Stimulated activated CD4-positive, alpha-beta T cell treated with anti-CD3 and anti-CD28 coated beads, Interleukin-2, amount 100 ng/mL, for 4 hours (primary cell): ENCODE measurements at places on chromosomes 7 and 10.
A peak's percentile ranks its signal among the peaks of the same experiment; 100 is the strongest.

DNA sequence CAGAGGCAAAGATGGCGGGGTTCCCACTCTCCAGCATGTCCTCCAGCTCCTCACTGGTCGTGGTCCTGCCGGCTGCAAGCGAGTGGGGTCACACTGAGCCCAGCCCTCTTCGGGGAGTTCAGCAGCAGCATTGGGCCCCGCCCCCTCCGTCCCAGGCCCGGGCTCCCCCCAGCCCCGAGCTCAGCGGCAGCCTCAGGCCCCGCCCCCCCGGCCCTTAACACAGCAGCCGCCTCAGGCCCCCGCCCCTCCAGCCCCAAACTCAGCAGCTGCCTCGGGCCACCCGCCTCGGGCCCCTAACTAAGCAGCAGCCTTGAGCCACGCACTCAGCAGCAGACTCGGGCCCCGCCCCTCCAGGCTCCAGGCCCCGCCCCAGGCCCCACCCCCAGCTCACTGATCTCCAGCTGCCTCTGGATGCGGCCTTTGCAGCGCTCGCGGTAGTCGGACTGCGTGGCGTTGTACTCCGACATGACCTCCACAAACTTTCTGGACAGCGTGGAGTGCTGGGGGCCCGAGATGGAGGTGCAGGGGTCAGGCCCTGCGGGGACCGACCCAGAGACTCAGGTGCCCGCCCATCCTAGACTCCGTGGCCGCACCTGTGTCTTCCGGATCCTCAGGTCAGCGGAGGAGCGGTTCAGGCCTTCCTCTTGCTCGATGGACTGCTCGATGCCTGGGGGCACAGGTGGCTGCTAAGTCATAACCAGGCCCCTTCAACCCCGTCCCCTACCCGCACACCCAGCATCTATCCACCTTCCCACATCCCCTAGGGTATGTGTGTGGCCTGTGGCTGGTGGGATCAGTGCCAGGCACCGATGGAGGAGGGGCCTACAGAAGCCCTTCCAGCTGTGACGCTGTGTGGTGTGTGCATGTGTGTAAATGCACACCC, 15.5 kb downstream of the STX1A start:
- DNase-seq: peak; percentile 22

- DNase-seq: no peak
These were observed 56.3 kb downstream of the WDFY4 start for GRCh38 chr10:48740988-48741387.

DNA sequence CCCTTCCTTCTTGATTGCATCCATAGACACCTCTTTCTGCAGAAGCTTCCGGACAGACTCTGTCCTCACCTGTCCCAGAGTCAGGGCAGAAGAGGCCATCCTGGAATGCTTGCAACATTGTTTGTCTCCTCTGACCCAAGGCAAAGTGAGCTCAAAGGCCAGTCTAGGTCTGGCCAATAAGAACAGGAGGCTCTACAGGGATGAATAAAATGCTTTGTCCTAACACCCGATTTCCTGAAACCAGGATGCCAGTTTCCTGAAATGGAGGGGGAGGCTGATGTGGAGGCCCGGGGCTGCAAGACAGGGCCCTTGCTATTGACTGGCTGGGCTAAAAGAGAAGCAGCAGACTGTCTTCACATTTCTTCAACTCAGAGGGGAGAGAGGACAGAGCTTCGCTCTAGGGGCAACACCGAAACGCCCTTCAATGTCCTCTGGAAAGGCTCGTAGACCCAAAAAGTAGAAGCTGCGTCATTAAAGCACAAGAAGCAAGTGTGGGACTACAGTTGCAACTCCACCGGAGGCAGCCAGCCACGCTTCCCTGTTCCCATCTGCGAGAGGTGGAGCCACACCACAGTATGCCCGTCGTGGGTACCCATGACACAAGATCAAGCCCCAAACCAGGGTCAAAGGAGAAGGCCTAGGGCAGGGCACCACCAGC, 29.1 kb upstream of the NDST2 start:
- DNase-seq: no peak

GRCh38 chr7:137989094-137989493, 12.8 kb downstream of the CREB3L2 start:
- no peak for DNase-seq

- DNase-seq: no peak
These were observed 126.5 kb upstream of the MTPN start for GRCh38 chr7:136103545-136104268.

- no peak for DNase-seq
These were observed 700 bp downstream of the GSAP start for GRCh38 chr7:77415476-77415822.

DNA sequence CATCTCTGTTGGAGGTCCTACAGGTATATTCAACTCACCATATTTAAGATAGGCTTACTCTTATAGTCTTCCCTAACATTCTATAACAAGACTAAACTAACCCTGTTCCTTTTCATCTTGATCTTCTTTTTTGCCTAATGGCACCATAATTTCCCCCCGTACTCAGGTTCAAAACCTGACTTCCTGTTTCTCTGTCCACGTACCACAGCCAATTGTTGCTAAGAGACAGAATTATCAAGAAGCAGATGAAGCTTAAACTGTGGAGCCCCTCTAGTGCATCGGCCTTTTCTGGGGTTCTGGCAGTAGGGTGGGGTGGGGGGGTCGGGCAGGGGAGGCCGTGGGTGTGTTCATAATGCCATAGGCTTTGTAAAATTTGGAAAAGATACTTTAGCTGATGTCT, 109.2 kb downstream of the EVX1 start:
- DNase-seq: no peak
